ENCODE measurements at places on chromosomes 11 and 22.

DNA sequence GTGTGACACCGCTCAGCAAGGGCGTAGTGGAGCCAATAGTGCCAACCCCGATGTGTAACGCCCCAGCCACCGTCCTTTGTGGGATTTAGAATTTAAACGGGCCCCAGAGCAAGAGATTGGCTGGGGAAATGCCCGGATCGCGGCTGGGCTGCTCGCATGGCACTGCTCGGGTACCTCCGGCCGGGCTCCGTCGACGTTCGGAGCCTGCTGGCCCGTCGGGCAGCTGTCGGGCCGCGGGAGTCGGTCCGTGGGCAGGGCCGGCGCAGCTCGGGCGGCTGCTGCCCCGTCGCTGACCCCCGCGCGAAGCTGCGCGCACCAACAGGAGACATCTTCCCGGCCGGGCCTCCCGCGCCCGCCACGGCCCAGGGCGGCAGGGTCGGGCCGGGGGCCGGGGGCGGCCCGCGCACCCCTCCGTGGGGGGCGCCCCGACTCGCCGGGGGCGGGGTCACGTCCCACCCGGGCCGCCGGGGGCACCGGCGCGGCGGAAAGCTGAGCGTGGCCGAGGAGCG lies 1.3 kb upstream of the KDM2A start:
- DNase-seq = peak; percentile 22

- DNase-seq = no peak
Observed at GRCh38 chr11:74559110-74559933, 33.1 kb upstream of the POLD3 start.

- no peak for DNase-seq
Observed at GRCh38 chr11:33912405-33913361, 20.8 kb upstream of the LMO2 start.

DNA sequence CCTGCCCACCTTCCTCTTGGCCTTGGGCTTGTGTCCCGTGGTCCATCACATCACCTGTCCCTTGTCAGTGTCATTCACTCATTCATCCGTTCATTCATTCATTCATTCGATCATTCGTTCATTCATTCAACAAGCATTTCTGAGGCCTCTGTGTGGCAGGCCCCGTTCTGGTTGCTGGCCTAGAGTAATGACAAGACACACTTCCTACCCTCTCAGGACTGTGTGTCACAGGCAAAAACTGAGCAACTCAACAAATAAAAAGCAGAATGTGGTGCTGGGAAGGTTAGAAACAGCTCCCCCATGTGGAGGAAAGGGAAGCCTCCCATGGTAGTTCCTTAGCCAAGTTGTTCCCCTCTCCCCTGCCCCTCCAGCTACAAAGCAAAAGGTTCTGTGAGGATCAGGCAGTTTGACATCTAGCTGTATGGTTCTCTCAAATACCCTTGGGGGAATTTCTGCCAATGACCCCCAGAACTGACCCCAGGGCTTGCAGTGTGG lies 1.6 kb upstream of the OMP start:
- DNase-seq = no peak

GRCh38 chr11:118139578-118139977 lies 13.0 kb downstream of the SCN4B start:
- no peak for DNase-seq

GRCh38 chr11:92070026-92070889 lies 154.4 kb upstream of the FAT3 start:
- DNase-seq = no peak

DNA sequence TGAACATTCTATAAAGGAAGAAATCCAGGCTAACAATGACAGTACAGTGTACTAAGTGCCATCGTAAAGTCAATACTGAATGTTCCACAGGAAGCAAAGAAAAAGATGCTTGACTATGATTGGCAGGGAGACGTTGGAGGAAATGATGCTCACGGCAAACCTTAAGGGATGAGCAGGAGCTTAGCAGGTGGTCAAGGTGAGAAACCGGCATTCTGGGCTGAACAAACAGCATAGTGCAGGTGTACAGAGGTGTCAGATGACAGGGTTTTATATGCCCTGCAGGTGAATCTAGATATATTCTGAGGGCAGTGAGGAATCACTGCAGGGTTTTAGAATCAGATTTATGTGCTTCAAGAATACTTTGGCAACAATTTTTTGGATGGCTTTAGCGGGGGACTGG lies 85.3 kb upstream of the HEPHL1 start:
- DNase-seq = no peak

GRCh38 chr22:19718456-19719049 lies 4.2 kb downstream of the SEPTIN5 start:
- DNase-seq = no peak

DNA sequence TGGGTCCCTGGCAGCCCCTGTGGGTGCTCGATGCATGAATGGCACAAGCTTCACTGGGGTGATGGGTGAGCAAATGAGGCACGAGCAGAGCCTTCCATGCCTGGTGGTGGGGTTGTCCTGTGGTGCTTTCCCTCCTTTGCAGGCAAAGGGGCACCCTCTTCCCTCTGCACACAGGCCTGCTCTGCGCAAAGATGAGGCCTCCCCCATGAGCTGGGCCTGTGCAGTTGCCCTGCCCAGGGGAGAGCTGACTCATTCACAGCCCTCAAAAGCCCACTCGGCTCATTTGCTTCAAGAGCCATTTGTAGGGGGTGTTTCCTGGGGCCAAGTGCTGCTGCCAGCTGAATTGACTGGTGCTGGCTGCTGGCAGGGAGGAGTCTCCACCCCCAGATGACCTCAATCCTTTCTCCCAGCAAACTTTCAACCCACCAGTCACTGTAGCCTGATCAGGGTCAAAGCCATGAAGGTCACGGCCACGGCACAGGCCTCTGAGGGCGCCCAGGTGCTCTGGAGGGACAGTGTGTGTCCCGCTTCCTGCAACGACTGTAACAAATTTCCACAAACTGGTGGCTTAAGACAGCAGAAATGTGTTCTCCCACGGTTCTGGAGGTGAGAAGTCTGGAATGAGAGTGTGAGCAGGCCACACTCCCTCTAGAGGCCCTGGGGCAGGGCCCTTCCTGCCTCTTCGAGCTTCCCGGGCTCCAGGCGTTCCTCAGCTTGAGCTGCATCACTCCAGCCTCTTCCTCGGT lies 48.8 kb upstream of the ANO1 start:
- no peak for DNase-seq

DNA sequence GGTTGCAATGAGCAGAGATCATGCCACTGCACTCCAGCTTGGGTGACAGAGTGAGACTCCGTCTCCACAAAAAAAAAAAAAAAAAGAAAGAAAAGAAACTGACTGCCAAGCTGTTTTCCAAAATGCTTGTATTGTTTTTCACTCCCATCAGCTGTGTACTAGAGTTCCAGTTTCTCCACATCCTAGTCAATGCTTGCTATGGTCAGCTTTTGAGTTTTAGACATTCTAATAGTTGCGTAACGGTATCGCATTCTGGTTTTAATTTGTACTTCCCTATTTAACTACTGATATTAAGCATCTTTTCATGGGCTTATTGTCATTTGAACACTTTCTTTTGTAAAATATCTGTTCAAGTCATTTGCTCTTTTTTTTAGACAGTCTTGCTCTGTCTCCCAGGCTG lies 55.7 kb downstream of the TSPAN18 start:
- no peak for DNase-seq

DNA sequence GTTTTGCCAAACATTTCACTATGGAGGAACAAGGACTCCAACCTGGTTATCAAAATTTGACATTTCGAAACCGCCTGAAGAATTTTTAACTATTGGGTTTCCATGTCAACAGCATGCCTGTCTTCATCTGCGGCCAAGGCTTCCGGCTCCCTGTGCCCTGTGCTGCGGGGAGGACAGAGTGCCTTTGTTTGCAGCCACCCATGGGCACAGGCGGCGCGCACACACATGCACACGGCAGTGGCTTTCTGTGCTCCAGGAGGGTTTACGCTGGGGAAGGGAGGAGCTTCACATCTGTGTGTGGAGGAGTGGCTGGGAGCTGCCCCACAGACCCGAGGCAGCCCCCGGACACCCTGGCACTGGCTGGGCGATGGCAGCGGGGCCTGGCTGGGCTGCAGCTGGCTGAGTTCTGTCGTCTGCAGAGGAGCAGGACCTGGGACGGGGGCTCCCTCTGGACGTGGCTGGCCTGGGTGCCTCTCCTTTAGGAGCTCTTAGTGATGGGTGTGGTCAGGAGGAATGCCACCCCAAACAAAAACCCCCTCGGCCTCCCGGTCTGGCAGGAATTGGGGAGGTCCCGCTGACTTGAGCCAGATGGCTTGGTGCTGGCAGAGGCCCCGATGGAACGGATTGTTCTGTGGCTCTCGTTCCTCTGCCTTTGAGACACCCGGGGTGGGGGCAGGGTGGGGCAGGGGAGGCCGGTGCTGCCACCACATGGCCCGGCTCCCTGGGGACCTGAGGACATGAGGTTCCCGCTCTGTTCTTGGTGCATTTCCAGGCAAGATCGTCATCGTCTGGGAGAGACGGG lies 1290.9 kb downstream of the BRD1 start:
- DNase-seq = no peak

DNA sequence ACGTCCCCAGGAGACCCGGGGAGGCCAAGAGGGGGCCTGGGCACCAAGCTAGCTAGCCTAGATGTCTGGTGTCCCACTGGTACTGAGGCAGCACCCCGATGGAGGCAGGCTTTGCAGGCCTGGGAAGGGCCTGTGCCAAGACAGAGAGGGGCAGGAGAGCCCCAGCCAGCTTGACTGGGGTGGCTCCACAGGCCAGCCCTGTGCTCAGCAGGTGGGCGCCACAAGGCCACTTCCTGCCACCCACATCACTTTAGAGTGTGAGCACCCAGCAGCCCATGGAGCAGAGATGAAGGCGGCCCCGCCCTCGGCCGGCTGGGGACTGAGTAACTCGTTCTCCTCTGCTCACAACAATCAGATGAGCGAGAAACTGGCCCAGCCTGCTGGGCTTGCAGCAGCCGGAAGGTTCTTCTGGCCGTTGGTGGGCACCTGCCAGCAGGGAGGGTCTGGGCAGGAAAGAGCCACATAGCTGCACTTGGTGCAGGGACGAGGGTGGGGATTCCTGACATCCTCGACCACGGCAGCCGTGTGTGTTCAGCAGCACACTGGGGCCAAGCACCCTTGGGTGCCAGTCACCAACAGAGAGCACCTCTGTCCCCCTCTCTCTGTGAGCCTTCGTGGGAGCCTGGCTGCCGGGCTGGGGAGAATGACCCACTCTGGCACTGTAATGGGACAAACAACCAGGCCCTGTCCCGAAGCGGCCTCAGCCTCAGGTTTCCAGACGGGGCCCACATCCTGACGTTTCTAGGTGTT lies 7.6 kb downstream of the OSBPL5 start:
- no peak for DNase-seq
